ENCODE measurements at places on chromosomes 3 and 15.

DNA sequence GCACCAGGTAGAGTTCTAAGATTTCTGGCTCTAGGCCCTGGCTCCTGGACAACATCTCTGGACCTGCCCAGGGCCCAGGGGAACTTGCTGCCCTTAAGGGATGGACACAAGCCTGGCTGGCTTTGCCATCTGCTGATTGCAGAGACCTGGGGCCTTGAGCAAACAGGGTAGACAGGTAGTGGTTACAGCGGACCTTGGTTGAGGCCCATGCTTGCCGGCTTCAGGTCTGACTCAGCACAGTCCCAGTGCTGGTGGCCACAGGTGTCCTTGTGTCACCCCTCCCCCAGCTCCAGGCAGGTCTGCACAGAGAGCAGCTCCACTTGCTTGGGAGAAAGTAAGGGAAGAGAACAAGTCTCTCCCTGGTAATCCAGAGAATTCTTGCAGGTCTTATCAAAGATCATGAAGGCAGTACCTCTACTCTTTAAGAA is 15.9 kb upstream of the ACTL6A start:
- DNase-seq, result no peak

DNA sequence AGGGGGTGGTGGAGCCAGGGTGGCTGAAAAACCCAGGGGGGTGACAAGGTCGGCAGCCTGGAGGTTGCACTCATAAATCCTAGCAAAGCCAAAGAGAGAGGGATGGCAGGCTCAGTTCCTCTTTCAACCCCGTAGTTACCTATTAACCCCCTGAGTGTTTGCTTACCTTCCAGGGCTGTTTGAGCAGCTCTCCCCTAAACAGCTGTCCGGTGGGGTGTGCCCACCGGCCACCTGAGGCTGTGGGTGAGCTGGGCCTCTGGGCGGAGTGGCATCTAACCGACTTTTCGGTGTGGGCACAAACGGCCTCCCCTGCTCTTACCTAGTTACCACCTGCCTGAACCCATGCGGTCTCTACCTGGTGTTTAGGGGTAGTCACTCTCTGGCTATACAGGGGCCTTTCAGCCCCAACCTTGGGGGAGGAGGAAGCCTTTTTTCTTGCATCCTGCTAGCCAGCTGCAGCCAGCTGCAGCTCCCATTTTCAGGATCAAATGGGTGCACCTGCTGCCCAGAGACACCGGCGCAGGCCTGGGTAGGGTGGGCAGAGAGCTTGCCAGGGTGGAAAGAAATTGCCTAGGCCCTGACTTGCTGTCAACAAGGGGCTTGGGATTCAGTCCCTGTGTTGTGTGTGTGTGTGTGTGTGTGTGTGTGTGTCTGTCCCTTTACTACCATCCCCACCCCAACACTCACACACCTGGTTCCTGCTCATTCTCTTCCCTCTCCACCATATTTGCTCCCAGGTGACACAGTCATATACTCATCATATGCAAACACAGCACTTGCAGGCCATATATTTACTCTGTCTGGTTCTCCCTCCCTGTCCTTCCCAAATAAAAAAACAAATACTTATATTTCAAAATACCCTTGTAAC is 3.7 kb downstream of the DLL4 start:
- DNase-seq, result no peak

- no peak for DNase-seq
Observed at GRCh38 chr15:45105586-45105985, 8.4 kb downstream of the DUOX2 start.

GRCh38 chr3:154235330-154235729 is 89.0 kb downstream of the DHX36 start:
- DNase-seq, result peak; percentile 14

GRCh38 chr15:74233851-74234597 is 2.1 kb upstream of the CCDC33 start:
- no peak for DNase-seq

DNA sequence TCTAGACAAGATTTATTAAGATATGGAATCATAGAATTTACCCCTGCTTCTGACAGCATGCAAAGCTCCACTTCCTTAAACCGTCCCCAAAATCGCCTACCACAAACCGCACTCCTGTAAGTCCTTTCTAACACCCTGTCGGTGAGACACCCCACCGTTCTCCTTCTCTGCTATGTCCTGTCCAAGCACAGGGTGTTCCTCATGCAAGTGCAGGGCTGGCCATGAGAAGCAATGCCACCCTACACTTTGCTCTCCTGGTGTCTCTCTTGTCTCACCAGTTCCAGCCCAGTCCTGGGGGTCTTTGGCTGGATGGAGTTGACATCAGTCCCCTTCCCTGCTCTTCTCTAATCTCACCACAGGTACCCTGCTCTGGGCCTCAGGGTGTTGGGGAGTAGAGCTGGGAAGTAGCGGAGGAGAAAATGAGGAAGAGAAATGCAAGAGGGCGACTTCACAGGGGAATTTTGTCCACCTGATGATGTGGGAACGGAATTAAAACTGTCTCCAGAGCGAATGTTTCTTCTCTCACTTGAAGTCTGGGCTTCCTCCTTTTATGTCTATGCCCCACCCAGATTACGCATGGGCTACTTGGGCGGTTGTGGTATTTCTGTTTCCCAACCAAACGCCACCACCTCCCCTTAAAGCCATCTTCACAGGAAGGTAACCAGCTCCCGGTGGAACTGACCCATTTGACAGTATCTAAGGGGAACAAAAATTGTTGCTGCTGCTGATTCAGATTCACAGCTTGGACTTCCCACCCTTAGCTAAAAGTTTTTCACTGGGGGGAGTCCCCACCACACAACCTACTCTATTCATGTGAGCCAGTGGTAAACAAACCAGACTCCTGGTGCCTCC is 49.9 kb downstream of the CASR start:
- no peak for DNase-seq

GRCh38 chr3:53750253-53751210 is 95.7 kb downstream of the CHDH start:
- no peak for DNase-seq

GRCh38 chr3:146300768-146301167 is 49.9 kb upstream of the PLSCR4 start:
- no peak for DNase-seq

DNA sequence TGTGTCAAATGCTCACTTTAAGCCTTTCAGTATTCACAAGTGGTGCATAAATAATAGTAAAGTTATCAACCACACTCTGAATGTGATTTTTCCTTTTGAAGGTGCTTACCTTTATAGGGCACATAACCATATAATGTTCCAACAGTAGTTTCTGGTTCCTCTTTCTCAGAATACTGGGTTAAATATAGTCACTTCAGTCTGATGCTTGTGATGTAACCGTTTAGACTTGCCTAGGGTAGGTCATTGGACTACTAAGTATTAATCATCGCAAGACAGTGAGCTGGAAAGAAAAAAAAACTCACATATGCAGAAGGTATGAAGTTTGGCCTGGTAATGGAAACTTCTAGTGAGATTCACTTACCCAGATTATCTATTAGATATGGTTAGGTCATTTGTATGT is 1.9 kb downstream of the KBTBD8 start:
- DNase-seq, result peak; percentile 97

GRCh38 chr3:167851171-167851570 is 115.7 kb downstream of the SERPINI1 start:
- DNase-seq, result no peak

DNA sequence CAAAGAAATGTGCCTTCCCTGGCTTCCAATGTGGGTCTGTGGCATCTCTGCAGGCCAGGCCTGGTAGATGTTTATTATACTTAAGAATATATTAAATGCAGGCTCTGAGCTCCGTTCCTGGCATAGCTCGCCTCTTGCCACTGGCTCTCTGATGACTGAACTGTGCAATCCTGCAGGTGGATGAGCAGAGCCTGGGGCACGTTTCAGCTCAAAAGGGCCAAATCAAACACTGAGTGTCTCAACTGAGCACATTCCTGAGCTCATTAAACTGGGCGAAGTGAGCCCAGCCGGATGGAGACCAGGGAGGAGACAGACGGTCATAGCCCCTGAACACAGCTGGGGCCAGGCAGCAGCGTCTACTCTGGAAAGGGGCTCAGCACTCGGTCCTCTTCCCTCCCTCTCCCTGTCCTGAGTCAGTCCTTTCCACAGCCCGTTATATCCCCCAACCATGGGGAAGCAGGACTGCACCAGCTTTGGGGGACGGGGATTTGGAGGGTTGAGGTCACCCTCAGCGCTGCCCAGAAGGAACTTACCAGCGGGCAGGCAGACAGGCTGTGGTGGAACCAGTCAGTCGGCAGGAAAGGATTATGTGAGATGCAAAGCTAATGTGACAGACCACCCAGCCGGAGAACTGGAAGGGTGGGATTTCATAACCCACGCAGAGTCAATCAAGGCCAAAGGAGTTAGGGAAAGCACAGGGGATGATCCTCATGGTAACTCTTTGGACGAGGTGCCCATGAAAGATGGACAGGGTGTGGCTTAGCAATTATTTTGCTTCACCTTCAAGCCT is 77.4 kb upstream of the ANKRD34C start:
- no peak for DNase-seq

DNA sequence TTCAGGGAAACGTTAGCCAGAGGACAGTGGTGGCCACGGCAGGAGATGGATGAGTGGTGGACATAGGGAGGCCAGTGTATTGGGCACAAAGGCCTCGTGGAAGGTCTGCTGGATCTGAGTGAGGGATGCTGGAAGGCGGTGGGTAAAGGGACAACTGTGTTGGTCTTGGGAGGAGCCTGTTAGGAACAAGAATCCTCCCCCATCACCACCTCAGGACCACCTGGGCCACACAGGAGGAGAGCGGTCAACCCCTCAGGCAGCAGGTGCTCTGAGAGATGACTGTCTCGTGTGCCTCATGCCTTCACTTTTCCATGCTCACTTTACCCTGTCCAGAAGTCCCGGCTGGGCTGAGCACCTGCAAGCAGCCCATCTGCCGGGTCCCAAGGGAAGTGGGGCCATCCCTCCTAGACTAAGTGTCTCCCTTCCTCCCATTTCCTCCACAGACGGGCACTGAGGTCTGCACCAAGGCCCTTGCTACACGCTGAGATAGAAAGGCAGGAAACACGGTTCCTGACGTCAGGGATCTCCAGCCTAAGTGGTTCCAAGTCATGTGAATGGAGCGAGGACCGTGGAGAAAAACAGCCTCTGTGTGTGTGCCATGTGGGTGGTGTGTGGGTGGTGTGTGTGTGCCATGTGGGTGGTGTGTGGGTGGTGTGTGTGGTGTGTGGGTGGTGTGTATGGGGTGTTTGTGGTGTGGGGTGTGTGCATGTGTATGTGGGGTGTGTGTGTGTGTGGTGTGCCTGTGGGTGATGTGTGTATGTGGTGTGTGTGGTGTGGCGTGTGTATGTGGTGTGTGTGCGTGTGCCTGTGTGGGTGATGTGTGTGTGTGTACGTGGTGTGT is 47.8 kb upstream of the CTSH start:
- no peak for DNase-seq

DNA sequence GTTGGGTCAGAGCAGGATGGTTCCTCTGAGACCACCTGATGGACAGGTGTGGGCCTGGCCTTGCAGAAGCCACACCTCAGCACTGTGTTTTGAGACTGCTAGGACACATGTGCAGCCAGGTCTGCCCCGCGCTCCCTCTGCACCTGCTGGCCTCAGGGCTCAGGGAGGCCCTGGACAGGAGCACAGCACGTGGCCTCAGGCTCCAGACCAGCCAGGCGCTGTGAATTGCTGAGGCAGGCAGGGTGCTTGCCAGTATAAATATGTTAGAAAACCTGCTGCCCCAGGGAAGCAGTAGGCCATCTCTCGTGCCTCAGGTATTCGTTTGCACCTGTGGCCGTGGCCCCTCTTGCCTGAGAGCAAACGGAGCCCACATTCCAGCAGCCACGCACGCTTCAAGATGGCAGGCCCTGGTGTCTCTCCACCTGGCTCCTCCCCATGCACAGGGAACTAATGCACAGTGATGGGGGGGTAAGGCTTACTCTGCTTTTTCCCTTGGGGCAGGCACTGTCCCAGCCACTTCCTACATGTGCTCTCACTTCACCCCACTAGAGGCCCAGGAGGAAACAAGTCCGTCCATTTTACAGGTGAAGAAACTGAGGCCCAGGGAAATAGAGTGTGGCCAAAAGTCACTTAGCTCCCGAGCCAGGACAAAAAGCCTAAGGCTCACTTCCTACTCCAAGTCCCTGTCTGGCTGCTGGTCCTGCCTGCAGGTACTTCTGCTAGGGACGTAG is 20.4 kb downstream of the SEC61A1 start:
- no peak for DNase-seq

DNA sequence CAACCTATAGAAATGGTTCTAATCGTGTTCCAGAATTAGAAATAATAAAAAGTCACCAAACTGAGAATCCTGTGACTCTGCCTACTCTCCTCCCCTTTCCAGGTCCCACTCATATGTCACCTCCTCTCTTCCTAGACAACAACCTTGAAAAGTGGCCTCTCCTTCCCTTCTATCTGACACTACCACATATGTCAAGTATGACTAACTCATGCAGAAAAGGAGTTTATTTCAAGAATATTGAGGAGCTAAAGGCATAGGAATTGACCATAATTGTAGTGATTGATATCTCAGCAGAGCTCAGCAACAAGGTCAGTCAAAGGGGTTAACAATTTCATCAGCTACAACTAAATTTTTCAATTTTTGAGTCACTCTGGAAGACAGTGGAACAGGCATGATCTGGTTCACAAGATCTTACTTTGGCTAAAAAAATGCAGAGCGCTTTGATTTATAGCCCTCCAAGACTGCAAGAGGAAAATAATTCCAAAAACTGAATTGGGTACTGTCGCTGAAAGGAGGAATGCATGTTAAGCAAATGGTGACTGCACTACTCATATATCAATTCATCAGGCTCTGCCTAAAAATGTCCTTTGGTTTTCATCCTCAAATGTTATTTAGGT is 160.6 kb upstream of the ARHGEF26 start:
- no peak for DNase-seq

DNA sequence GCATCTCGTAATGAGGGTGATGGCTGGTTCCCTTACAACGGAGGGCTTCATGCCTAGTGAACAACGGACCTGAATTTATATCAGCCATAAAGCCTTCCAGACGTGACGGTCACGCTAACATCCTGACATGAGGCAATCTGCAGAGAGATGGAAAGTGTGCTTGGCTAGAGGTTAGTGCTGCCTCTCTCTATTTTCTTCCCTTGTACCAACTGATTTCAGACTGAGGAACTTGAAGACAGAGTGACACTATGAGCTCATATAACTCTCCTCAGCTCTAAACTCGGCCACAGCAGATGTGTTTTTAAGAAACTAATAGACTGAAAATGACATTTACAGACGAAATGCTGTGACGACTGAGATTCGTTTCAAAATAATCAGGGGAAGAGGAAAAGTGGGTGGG is 122.4 kb downstream of the XXYLT1 start:
- no peak for DNase-seq

Data from RKO (cell line).